ENCODE measurements at places on chromosomes 5 and 9. TPM values are rescaled to one million over a fixed set of nuclear protein-coding genes. Genes with fewer than 3 reads are reported as not detected.

- DNase-seq = no peak
Measured at GRCh38 chr5:28737222-28737621, 1698.8 kb upstream of the CDH9 start.

- no peak for DNase-seq
Measured at GRCh38 chr9:16241231-16241630, 629.2 kb downstream of the BNC2 start.

GPR150 gene
- 0.20 TPM for total RNA-seq

TXNDC8 gene
- not detected for total RNA-seq

- DNase-seq = no peak
Measured at GRCh38 chr5:94353605-94354004, 264.8 kb downstream of the KIAA0825 start.

DNA sequence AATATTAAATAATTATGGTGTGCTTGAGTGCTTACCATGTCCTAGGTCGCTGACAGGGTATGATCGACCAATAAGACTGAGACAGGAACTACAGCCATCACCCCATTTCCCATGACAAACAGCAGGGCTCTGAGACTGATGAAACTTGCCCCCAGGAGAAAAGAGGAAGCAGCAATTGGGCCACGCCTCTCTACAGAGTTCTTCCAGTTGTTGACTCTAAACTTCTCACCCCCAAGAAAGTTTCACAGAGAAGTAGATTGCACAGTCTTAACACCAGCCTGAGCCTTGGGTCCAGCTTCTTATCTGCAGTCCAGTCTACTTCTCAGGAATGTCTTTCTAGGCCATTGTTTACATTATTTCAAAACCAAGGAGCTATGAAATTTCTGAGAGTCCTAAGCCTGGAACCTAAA is 182.2 kb upstream of the ANKRD55 start:
- no peak for DNase-seq

- no peak for DNase-seq
Measured at GRCh38 chr5:114581136-114581535, 219.3 kb downstream of the KCNN2 start.

- DNase-seq = no peak
Measured at GRCh38 chr9:19409401-19410194, 789 bp downstream of the ACER2 start.

DNA sequence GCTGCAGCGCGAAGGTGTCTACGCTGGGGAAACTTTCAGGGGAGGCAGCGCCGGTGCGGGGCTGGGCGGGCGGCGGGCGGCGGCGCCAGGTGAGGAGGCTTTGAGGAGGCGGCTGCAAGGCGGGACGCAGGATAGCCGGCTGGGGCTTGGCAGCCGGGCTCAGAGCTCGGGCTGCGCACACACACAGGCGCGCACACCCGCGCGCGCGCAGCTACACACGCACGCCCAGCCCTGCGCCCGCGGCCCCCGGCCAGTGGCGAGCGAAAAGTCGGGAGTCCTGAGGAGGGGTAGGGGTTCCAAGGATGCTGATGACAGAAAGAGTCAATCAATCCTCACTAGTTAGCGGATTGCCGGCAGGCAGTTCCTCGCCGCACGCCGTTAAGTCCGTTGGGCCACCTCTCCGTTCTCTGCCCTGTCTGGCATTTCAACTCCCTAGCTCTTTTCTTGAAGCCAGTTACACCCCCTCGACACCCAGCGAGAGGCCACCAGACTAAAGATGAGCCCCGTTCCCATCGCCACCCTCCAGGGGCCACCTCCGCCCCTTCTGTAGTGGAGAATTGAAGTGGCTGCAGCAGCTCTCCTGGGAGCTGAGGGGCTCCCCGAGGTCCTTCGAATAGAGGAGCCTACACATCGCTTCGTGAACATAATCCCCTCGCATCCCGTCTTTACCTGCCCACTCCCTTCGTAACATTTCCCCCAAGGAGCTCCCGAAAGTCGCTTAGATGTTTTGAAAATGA is 1640.3 kb upstream of the C9orf72 start:
- no peak for DNase-seq

GRCh38 chr5:126683912-126684311 is 83.2 kb downstream of the PHAX start:
- DNase-seq = no peak

CCDC69 gene
- total RNA-seq = 8.2 TPM

DNA sequence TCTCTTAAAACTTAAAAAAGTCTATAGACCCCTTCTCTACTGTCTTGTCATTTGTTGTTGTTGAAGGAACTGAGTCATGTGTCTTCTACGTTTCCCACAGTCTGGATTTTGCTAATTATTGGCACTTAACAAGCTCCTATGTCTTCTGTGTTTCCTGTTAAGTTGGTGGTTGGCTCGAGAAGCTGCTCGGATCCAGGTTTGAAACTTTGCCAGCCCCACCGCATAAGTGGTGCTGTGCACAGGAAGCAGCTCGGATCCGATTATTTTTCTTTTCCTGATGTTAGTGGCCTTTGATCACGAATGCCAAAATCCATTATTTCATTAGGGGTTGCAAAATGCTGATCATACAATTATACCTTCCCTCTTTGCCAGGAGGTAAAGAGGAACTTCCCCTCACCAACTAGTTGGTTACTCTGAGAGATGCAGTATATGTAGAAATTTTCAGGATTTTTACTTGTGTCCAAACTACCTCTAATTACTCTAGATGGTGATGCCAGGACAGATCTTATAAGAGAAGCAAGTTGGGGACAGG is 186.5 kb downstream of the NSG2 start:
- no peak for DNase-seq

NUP214 gene
- total RNA-seq = 12.2 TPM

- no peak for DNase-seq
Measured at GRCh38 chr5:151288180-151288579, 15.4 kb downstream of the SLC36A3 start.

DNA sequence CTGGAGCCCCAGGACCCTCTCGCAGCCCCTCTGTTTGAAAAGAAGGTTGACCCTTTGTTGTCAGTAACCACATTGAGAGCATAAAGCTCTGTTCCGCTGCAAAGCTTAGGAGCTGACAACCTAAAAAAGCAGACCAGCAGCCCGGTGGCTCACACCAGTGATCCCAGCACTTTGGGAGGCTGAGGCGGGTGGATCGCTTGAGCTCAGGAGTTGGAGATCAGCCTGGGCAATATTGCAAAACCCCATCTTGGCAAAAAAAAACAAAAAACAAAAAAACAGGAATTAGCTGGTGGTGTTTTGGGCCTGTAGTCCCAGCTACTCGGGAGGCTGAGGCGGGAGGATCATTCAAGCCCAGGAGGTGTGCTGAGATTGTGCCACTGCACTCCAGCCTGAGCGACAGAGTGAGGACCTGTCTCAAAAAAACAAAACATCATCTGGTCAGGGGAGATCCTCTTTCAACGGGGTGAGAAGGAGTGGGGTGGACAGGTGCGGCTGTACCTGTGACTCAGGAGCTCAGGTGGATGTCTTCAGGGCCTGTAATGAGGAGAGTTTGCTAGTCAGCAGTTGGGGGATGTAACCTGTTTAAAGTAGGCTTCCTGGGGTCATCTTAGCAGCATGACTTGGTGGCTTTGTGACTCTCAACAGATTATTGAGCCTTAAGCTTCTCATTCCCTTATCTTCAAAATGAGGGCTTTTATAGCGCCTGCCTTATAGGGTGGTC is 694 bp upstream of the REEP2 start:
- DNase-seq = no peak

DNA sequence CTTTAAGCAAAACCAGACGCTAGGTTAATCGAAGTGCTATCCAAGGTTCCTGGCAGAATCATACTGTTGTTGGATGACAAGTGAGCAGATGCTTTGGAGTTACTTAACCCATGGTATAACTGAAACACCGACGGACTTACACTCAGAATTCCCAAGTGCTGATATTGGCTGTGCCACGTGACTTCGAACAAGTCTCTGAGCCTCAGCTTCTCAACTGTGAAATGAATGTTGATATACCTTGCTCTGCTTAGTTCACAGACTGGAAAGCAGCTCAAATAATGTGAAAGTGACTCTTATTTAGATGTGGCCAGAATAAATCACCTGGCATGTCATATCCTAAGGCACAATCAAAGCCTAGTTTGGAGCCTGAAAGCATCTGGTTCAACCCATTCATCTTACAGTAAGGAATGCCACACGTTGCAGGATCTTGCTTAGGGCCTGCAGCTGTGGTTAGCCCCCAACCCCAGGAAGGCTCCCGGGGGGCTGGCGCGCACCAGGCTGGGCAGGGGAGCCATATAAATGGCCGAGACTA is 759 bp downstream of the GEMIN5 start:
- no peak for DNase-seq

DNA sequence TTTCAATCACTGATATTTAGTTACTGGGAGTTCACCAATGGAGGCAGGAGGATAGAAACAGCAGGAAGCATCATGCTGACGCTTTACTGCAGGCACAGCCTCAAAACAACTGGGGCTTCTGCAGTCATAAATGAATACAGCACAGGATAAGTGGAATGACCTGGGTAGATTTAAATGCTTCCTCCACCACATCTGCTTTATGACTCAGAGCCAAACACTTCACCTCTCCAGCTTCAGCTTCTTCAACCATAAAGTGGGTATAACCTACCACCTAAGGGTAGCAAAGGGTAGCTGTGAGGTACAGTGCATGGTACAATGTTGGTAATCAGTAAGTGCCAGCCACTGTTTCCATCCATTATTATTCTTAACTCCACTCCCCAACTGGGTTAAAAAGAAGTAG is 28.4 kb downstream of the RASEF start:
- DNase-seq = no peak

Measured in pulmonary artery endothelial cell (primary cell).